ENCODE measurements at places on chromosomes 1 and 21.

DNA sequence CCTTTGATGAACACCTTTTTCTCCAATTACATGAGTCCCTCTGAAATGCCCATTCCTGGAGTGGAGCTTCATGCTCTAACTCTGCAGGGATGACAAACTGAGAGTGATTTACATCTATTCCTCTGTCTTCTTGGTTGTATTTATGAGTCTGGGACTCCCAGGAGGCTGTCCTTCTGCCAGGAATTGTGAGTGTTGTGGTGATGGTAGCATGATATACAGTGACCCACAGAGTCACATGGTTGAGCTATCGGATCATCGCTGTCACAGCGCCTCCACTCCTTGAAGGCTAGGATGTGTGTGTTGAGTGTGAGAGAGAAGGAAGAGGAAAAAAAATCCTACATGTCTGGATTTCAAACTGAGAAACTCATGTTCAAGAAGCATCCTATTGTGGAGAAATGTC is 163.4 kb upstream of the CACNA1E start:
- DNase-seq = no peak

DNA sequence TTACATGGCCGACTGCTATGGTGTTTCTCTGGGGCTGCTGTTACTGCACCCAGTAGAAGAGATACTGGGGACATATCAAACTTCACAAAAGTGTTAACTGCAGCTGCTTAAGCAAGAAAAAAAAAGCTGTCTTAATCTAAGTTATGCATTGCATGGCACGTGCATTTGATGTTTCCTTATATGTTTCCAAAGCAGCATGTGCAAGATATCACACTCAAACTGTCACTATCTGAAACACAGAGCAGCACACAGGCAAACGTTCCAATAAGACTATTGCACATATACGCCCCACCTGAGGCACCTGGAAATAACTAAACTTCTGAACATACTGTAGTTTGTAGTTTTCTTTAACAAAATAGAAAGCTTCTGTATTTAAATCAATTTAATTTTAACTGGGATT is 671.4 kb upstream of the ADGRL2 start:
- DNase-seq = no peak

DNA sequence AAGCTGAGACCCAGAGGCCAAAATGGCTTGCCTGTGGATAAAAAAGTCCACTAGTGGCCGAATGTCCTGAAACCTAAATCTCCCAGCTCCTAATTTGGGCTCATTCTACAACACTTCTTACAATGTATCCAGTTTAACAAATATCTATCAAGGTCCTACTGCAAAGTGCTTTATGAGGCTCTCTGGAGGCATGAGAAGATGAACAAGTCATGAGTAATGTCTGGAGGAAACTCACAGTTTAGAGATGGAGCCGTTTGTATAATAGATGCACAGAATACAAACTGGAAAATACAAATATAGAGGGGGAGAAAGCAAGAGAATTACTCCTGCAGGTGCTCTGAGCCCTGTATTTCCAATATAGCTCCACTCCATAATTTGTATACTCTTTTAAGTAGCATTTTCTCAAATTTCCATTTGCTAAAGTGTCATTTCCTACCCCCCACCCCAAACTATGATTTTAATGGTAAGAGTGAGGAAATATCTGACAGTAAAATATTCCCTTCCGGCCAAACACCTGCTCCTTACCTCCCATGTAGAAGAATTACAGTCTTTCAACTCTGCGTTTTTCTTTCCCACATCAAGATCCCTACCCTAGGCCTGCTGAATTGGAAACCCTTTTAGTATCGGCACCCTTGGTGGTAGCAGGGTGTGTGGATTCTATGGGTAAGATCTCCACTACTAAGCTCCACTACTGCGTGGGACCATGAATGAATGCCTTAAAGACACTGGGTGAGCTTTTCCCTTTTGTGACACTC is 3.3 kb upstream of the ADAMTS5 start:
- no peak for DNase-seq

DNA sequence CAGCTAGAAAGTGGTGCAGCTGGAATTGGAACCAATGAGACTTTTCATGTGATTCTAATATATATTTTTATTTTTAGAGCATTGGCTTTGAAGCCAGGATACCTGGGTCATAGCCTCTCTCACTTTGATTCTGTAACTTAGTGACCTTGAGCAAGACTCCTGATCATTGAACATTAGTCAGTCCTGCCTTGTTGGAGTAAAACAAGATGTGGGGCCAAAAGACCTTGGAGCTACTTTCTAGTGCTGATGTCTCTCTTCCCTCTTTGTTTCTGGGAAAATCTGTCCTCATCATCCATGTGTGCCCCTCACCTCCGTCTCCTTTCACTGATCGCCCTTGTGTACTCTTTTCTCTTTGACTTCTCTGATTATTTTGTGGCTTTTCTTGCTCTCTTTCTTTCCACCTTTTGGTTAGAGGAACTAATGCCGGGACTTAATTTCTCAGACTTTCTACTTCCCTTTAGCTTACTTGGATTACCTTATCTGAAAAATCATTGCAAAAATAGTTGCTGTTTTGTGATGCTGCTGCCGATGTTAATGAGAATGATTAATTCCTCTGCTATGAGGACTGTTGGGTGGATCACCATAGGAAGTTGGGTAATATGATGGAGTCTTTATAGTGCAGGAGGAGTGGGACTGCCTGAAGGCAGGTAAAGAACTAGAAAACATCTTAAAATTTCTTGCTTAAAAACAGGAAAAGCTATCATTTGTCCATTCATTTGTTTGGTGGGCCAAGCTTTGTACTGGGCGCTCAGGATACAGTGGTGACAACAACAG is 72.0 kb downstream of the NOS1AP start:
- DNase-seq = no peak

GRCh38 chr1:6391951-6392808 is 1.4 kb downstream of the ACOT7 start:
- DNase-seq = no peak

DNA sequence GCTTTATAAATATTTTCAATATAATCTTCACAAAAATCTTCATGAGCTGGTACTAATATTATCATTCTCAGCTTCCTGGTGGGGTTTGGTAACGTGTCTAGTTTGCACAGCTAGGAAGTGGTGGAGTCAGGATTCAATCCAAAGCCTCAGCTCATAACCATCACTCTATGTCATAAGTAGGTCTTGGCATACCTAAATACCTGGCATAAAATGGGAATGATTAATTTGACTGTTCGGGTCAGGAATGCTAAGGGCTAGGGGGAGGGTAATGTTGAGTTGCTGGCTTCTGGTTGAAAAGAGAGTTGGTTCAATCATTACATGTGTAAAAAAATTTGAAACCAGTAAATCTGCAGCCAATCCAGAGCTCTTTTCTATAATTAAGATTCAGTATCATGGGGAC is 5.6 kb upstream of the SAMSN1 start:
- DNase-seq = no peak

- no peak for DNase-seq
Measured at GRCh38 chr1:54892586-54892985, 5.6 kb upstream of the DHCR24 start.

DNA sequence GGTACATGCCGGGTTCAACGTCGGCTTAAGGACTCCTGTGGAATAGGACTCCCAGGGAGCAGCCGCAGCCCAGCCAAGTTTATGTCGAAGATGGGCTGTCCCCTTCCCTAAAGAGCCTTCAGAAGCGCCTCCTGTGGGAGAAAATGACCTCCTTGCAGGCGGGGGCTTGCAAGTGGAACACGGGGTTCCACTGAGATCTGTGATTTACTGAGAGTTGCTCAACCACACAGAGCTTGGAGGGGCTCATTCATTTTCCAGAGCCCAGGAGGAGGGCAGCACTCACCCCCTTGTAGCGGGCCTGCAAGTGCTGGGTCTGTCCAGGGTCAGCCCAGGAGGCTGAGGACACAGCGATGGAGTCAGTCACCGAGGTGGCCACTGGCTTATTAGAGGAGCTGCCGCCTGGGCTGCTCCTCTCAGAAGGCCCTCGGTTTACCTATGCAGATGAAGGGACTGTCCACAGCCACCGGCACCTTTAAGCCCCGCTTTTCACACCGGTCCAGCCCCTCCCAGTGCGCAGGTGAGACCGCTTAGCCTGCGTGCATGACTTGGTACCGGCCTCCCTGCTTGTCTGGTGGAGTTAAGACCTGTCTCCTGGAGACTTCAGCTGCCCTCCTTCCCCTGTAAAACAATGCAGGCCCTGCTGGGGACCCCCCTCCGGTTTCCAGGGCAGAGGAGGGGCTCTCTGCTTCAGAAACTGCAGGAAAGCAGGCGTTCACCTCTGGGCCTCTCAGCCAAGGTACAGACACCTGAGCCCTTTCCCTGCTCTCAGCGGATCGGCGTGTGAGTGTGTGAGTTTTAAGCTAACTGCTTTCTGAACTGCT is 57.5 kb downstream of the ATP5PO start:
- no peak for DNase-seq

DNA sequence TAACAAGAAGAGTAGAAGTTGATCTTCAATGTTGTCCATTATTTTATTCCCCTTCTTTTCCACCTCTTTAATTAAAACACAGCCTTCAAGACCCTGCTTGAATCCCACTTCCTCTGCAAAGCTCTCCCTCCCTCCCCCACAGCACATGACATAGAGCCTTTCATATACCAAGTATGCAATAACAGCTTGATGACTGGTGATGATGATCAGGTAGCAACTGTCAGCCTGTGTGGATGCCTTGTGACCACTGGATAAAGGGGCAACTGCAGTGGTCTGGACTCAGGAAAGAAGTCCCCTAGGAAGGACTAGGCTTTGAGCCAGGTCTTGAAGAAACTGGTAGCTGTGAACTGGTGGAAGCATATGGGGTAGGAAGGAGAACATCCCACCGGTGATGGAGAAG is 53.8 kb upstream of the PRDX6 start:
- DNase-seq = no peak

- no peak for DNase-seq
Measured at GRCh38 chr1:234912548-234913277, 215.9 kb downstream of the TOMM20 start.

DNA sequence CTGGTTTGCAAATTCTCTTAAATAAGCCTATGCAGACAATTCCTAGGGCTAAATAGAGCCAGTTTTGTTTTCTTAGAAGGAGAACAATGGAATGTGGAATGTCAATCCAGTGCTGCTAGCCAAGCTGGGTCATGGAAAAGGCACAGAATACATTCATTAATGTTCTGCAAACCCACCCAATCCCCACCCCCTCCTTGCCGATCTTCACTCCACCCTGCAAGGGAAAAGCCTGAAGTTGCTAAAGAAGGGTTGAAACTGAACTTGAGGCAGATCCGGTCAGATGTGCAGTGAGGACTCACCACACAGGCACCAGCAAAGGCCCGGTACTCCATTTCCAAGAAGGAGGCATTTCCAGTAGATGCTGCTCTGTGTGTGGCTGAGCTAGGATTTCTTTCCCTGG is 179.6 kb downstream of the PLPP3 start:
- DNase-seq = no peak

DNA sequence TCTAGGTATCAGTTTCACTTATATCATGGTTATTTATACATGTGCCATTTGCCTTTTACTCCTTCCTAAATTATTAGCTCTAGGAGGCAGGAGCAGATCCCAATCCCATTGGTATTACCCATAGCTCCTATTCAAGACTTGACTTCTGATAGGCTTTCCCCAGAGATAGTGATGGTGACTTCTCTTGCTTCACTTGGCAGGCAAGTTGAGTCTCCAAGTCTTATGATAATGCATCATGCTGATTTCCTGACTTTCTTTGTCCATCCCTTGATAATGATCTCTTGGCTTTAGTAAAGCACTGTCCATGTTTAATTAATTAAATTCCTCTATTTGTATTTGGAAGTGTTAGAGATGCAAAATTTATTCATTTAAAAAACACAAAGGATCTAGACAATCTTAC is 253.5 kb upstream of the ADAMTS5 start:
- DNase-seq = no peak

- no peak for DNase-seq
Measured at GRCh38 chr1:181038399-181038873, 4.7 kb downstream of the MR1 start.

GRCh38 chr1:154743526-154744036 is 126.5 kb downstream of the KCNN3 start:
- DNase-seq = no peak

GRCh38 chr1:172936088-172936645 is 114.6 kb downstream of the TNFSF18 start:
- DNase-seq = no peak

- DNase-seq = no peak
Measured at GRCh38 chr1:245538671-245539070, 383.9 kb downstream of the KIF26B start.

DNA sequence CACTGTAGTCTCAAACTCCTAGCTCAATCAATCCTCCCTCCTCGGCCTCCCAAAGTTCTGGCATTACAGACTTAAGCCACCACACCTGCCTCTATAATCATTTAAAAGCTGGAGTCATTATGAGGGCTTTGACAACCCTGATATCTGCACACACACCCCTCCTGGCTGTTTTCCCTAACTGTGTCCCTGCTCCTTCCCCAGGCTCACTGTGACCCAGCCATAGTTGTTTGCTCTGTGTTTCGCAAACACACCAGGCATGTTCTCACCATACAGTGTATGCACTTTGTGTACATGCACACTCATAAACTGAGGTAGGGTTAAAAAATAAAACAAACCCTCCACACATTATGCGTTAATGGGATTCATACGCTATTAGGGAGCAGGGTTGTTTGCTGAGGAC is 21.8 kb upstream of the IL20 start:
- no peak for DNase-seq

DNA sequence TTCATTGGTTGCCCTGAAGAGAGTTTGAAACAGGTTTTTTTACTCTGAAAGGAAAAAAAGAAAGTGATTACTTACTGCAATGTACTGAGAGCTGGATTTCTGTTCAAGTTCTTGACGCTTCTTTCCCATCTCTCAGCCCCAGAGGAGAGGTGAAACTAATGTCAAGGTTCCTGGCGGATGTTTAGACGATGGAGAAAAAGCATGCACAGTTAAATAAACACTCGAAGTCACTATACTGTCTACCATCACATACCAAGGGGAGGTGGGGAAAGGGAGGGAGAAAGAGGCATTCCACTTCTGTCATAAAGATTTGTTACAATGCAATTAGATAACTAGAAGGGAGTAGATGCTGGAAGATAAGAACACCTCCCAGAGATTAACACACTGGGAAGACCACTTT is 177.0 kb upstream of the TNR start:
- no peak for DNase-seq

DNA sequence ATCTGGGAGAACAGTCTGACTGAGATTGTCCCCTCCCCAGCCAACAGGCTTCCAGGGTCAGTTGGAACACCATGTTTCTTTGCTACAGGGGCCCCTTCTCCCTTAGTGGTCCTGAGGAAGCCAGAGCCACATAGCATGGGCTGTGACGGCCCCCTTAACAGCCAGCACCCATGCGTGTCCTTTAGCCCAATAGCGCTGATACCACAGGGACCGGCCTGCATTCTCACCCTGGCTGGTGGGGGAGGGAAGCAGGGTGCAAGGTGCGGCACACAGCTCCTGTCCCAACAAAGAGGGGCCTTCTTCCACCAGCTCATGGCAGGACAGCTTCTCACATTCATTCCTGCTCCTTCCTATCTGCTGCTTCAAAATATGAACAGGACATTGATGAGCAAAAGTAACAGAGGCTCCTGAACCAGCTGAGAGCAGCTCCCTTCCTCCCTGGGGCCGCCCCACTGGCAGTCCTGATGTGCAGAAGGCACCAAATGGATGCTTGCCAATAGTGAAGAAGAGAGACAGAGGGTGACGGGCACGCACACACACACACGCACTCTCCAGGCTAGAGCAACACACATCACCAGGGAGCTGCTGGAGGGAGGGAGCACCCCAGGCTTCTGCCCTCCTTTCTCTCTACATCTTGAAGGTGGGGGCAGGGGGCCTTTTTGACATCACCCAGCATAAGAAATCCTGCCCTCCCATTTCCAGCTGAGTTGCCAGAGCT is 99.4 kb downstream of the CRYAA start:
- DNase-seq = no peak

All from C1 segment of cervical spinal cord (tissue), 14 donors.